ENCODE measurements at places on chromosomes 3 and 15. TPM values are rescaled to one million over a fixed set of nuclear protein-coding genes. Genes with fewer than 3 reads are reported as not detected.

DNA sequence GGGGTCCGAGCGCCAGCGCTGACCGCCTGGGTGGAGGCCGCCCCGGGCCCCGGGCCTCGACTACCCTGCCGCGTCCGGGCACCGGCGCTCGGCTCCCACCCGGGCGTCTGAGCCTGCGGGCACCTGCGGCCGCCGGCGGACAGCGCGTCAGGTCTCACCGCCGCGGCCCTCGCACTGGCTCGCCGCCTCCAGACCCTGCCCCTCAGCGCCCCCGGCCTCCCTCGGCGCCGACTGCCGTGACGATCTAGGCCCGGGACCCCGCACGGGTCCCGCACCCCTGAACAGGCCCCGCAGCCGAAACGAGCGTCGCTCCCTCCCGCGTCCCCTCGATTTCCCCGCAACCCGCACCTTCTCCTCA lies 297 bp downstream of the PRC1 start:
- no peak for DNase-seq

DNA sequence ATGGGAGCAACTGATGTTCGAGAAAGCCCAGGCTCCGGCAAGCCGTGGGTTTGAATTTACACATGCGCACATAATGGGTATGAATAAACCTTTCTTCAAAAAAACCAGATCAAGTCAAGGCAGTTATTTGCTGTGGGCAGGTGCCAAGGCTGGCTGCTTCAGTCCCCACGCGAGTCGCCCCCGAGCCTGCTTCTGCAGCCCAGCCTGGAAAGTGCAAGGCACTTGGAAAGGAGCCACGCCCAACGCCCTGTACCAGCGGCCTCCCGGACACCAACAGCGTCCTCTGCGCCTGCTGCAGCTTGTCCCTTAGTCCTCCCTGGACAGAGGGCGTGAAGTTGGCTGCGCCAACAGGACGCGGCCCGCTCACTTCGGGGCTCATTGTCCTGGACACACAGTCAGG lies 68.9 kb downstream of the KLF15 start:
- DNase-seq: peak; percentile 62

- no peak for DNase-seq
These were observed 277.8 kb downstream of the CD47 start for GRCh38 chr3:107813026-107813425.

- no peak for DNase-seq
These were observed 1.1 kb upstream of the MCCC1 start for GRCh38 chr3:183100376-183100775.

The CLEC3B gene
- total RNA-seq: not detected

GRCh38 chr3:100880072-100880471 lies 113.1 kb downstream of the ABI3BP start:
- no peak for DNase-seq

The TIMP4 gene
- 8.5 TPM for total RNA-seq

The TIGIT gene
- total RNA-seq: not detected

The ALS2CL gene
- total RNA-seq: 5.0 TPM

GRCh38 chr15:89673165-89673512 lies 6.0 kb downstream of the PLIN1 start:
- DNase-seq: peak; percentile 91

The COX5A gene
- total RNA-seq: 331 TPM

- no peak for DNase-seq
These were observed 119.1 kb downstream of the ATG7 start for GRCh38 chr3:11391174-11391879.

The RAD51 gene
- total RNA-seq: 44.8 TPM

GRCh38 chr15:90816401-90817116 lies 51.8 kb upstream of the FURIN start:
- no peak for DNase-seq

DNA sequence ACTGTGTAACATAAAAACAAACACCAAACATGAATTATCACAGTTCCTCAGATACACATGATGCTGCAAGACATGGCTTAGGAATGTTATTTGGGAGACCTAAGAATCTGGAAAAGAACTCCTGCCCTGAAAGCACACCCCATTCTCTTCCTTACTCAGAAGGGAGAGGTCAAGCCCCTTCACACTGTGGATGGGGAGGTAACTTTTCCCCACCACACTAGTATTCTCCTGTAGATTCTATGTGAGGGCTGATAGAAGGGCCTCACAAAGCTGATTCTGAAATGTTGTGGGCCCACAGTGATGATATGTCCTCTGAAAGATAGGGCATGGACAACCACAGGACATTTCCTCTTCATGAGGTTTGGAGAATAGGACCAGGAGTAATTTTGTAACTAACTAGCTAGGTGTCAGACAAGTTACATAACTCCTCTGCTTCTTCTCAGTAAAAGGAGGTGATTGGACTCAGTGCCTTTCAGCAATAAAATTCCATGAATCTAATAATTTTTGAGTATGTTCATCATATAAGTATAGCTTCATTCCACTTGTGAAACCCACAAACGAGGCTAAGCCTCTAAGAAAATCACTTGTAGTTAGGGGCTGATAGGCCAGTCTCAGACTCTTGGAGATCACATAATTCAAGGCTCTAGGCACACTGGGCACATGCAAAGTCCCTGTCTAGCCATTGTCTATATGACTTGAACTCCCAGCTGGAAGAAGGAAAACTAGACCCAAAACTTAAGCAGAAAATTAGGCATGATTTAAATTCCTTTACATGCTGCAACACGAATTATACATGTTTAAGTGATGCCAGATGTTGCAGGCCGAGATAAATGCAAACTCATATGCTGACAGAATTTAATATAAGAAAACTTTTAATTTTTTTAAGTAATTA lies 7.5 kb downstream of the PTX3 start:
- no peak for DNase-seq

DNA sequence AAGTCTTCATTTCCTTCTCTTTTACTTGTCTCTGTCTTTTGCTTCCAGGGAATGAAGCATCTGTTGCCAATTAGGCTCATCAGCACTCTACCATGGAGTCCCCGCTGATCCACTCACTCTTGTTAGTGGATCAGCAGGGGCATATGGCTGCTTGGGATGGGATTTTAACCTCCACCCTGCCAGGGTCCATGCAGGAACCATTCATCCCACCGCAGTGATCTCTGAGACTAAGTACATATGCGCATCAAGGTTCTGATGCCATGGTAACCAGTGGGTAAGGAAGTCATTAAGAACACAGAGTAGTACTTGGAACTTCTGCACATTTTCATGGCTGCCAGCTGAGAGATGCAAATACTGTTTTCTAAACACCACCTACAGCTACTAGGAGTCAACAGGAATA lies 374.0 kb upstream of the ALCAM start:
- DNase-seq: no peak

- DNase-seq: no peak
These were observed 22.5 kb downstream of the HEXA start for GRCh38 chr15:72353266-72353665.

- no peak for DNase-seq
These were observed 10.9 kb upstream of the IDH2 start for GRCh38 chr15:90113166-90113565.

DNA sequence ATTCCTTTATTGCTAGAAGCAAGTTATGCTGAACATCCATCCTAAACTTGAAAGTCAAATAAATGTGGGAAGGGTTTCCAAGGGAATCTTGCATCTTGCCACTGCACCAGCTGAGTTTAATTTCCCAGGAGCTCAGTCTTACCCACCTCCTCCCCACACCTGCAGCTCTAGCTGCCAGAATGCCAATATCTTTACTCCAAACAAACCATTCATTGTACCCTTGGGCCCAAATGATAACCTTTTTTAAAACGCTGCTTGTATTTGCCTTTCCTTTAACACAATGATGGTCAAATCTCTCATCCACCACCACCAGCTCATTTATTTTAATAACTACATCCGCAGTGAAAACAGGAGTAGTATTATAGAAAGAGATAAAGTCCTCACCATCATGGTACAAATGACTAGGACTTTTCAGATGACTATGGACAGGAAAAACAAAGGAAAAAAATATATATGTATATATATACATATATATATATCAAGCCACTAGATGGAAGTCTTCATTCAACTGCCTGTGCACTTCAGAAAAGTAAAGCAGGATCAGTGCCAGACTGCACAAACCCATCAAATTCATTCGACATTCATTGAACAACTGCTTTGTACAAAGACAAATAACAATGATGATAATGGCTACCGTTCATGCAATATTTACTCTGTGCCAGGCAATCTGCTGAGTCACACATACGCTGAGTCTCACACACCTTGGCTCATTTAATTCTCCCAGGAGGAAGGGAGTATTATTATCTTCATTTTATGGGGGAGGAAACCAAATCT lies 44.0 kb downstream of the BFSP2 start:
- DNase-seq: no peak

DNA sequence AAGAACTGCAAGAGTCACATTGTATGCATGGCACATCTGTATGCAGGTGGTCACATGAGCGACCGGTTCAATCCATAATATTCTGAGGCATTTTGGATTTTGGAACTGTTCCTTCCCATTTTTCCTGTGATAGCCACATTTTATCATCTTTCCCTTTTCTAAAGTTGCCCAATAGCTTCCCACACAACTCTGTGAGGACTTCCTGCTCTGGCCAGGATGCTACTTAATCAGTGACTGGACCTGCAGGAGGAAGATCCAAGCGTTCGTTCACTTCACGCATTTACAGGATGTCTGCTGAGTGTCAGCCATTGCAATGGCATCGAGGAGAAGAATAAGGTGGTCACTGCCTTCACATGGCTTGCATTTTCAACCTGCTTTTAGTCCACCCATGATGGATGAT lies 9.8 kb downstream of the KLHL6 start:
- no peak for DNase-seq

The GNAT1 gene
- total RNA-seq: not detected

The DNASE1L3 gene
- total RNA-seq: not detected

GRCh38 chr3:45790596-45790995 lies 5.7 kb downstream of the SLC6A20 start:
- DNase-seq: no peak

The ANKRD34C gene
- not detected for total RNA-seq

The ISL2 gene
- total RNA-seq: 0.33 TPM

DNA sequence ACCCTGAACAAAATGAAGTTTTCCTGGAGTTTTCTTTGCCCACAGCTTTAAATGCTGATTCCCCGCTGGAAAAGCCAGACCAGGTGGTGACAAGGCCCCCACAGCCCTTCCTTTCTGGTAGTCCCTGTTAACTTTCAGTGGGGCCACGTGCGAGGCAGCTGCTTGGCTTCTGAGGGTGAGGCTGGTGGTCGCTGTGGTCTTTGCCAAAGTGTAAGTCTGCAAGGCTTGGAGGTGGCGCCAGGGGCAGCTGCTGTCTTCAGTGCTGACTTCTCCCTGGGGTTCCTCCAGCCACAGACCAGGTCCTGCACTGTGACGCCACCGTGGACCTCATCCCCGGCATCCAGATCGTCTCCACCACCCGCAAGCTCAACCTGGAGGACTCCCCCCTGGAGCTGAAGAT lies 54.1 kb upstream of the TAMM41 start:
- no peak for DNase-seq

The GNB4 gene
- total RNA-seq: 24.2 TPM

DNA sequence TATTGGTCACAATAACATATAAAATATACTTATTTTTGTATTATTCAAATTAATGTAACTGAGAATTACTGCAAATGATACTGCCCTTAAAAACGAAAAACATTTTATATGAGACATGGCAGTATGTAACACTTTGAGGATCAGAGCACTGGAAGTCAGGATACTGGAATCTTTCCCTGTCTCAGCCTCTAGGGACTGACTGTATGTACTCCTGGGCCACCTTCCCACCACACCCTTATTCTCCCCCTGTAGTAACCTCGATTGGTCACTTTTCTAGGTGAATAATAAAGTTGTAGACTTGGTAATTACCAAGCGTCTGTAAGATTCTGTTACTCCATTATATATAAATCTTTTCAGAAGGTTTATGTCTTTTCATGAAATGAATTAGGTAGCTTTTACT lies 43.0 kb downstream of the LRRC49 start:
- no peak for DNase-seq

- no peak for DNase-seq
These were observed 3.1 kb upstream of the CFAP100 start for GRCh38 chr3:126391631-126392030.

GRCh38 chr3:196207159-196207832 lies 3.9 kb downstream of the ZDHHC19 start:
- DNase-seq: no peak

The MOBP gene
- total RNA-seq: 0.13 TPM

The LMAN1L gene
- total RNA-seq: not detected

GRCh38 chr3:1830851-1831250 lies 267.8 kb upstream of the CNTN4 start:
- DNase-seq: no peak

DNA sequence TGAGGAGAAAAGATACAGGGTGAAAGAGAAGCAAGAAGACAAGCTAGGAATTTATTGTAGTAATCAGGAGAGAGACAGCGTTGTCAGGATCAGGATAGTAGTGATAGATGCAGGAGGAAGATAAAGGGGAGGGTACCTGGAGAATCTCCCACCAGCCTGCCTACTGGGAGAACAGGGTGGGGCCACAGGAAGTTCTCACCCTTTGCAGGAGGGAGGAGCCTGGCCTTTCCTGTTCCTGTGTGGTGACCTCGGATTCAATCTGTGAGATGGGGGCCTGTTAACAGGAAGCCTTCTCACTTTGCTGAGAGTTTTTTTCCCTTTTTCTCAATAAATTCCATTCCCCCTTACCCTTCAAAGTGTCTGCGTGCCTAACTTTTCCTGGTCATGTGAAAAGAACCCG lies 37.6 kb downstream of the GMPS start:
- DNase-seq: peak; percentile 47

- no peak for DNase-seq
These were observed 21.7 kb downstream of the SLC6A1 start for GRCh38 chr3:11014253-11014652.

GRCh38 chr3:42600958-42601675 lies 631 bp downstream of the NKTR start:
- peak; percentile 75 for DNase-seq

The FBN1 gene
- total RNA-seq: 4.9 TPM

GRCh38 chr15:39784125-39784524 lies 1.5 kb upstream of the FSIP1 start:
- no peak for DNase-seq

DNA sequence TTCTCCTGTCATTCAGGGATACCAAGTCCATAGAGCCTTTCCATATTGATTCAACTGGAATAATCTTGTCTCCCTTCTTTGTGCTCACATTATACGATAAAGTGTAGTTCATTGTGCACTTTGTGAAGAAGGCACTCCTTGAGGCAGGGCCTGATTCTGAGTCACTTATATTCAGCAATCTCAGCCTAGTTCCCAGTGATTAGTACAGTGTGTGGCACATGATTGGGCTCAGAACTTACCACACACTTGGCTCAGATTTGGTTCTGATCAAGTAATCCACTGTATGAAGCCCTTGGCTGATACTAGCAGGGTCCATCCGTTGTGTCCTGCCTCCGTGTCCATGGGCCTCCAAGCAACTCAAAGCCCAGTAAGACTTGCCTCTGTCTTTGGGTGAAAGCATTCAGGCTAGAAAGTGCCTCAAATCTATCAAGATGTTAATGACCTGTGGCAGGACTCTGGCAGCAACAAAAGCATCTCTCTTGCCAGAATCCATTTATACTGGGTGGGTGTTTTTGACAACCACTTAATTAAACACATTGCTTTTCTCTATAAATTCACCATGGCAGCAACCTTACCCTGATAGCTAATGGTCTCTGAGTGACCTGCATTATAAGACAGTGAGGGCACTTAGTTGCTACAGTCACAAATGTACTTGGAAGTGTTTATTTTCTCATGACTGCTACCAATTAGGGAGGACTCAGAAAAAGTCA lies 51.3 kb downstream of the TPRG1 start:
- DNase-seq: no peak

- no peak for DNase-seq
These were observed 60.8 kb upstream of the ANKRD34C start for GRCh38 chr15:79221696-79222095.

- no peak for DNase-seq
These were observed 187.7 kb upstream of the SLC24A5 start for GRCh38 chr15:47932951-47933641.

The FRMD5 gene
- 3.8 TPM for total RNA-seq

- no peak for DNase-seq
These were observed 58.0 kb upstream of the ZNF148 start for GRCh38 chr3:125433091-125433534.
